Neuronal stem cell (in vitro differentiated cells): ENCODE measurements at places on chromosomes 4 and X.

GRCh38 chrX:153917869-153918268 lies 8.2 kb downstream of the ARHGAP4 start:
- no peak for DNase-seq

GRCh38 chrX:101383679-101384205 lies 2.2 kb downstream of the BTK start:
- no peak for DNase-seq

DNA sequence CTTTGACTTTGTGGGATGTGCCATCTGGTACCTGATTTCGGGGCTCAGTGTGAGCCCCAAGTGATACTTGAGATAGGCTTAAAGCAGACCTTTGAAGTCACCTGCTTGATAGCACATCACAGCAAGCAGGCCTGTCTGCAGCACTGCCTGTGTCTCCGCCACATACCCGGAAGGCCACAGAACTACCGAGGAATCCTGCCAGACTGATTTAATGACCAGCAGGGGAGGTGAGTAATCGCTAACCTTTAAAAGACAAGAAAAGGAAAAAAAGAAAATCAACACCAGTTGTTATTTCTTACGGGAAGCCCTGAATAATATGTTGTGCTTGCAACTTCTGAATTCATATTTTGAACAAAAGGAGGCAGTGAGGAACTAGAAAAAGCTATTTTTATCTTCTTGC lies 6.8 kb downstream of the PTCHD1 start:
- DNase-seq = no peak

DNA sequence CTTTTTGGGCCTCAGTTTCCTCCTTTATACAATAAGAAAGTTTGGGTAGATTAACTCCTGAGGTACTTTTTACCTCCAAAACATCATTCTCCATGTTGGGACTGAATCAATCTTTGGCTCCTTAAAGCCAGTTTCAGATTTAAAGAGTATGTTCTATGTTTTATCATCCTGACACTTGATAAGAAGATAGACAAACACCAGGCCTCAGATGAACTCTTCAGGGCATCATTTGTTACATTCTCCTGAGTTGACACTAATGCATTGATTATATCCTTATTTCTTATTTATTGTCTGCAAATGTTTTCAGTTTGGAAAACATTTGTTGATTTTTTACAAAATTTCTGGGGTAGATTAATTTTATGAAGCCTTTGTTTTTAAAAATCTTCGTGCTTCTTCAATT lies 102.7 kb upstream of the CCSER1 start:
- DNase-seq = no peak

GRCh38 chrX:25034889-25035288 lies 19.1 kb upstream of the ARX start:
- no peak for DNase-seq

DNA sequence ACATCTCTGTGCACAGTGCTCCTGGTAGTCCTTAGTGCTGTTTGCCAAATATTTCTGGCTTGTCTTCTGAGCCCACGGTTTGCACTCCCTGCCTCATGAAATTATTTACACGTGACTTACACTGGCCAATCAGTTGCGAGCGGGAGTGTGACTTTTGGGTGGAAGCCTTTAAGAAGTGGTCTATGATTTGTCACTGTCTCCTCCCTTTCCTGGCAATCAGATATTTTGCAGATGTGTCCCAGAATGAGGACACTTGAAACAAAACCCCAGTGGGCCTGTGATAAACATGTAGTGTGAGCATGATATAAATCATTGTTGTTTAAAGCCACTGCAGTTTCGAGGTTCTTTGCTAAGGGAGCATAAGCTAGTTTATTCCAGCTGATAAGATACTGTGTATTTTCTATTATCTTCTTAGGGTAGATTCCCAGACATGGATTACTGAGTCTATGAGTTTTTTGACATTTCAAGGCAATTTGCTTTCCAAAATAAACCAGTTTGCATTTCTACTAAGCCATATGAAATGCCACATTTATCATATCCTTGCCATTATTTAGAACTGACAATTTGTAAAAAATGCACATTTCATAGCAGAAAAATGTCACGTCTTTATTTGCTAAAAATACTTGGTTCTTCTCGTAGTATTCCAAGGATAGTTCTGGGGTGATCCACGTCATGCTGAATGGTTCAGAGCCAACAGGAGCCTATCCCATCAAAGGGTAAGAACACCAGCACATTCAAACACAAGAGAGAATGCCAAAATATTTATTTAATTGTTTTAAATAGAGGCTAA lies 12.0 kb downstream of the BST1 start:
- DNase-seq = no peak

DNA sequence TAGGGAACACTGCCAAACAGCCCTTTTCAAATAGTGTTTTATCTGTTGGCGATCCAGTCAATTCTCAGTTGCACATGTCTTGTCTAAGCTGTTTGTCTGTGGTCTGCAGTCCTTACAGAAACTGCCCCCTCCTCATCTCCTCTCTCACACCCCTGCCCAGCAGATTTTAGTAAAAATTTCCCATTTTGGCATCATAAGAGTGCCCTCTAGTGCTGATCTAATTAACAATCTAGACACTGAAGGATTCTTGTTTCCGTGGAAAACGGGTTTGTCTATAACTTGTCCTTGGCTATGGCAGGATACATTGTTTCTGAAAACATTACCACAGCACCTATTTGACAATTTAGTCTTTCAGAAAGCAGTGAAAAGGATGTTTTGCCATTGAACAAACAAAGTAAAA lies 227.2 kb upstream of the MBNL3 start:
- DNase-seq = no peak

DNA sequence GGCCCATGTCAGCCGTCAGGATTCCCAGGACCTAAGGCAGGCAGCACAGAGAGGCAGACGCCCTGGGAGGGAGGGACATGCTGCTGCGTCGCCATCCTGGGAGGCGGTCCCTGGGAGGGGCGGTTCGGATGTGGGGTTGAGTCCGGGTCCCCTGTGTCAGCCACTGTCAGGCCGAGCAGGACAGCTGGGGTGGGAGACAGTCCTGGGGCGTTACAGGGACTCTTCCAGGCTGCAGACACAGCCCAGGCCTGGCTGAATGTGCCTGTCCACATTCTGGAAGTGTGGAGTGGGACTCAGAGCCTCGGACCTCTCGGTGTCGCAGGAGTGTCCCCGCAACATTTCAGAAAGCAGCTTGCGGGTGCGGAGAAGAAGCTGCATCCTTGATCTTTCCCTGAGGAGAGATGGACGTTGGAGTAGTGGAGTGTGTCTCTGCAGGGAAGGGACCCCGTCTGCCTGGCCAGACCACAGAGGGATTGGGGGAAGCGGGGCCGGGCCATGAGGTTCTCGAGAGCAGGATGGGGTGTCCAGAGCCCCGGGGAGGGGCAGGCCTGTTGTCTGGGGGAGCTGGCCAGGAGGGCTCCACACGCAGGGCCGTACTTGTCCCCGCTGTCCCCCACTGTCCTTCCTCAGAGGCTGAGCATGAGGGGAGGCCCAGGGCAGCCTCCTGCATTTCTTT lies 6.1 kb downstream of the AKAP17A start:
- no peak for DNase-seq
